ENCODE measurements at places on chromosomes 12 and 14.

DNA sequence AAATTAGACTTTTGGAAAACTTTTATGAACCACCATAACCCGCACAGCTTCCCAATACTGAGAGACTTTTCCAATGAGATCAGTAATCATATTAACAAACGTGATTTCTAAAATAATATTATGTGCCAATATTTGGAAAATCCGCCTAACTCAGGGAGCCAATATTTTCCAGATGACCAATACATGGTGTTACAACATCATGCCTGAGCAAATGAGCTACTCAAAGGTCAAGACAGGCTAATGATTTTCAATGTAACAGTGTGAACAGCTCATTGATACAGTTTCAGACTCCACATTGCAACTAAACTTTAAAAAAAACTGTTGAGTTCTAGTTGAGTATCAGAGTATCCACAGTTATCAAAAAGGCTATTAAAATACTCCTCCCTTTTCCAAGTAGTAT is 46.8 kb downstream of the RNF34 start:
- no peak for DNase-seq

GRCh38 chr12:107449891-107450290 is 235.7 kb upstream of the PWP1 start:
- no peak for DNase-seq

DNA sequence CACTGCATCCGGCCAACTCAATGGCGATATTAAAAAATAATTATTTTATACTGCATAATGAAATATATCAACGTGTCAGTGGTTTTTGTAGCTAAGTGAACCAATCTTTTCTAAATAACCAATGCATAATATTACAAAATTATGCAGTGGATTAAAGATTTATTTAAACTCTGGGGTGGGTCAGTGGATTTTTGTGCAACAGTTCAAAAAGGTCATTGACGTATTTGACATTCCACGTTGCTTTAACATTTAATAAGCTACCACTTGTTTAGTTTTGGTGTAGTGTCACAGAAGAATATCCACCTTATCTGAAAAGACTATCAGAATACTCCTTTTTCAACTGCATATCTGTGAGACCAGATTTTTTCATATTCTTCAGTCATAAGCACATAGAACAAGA is 2.6 kb downstream of the ZC3H14 start:
- DNase-seq = no peak

DNA sequence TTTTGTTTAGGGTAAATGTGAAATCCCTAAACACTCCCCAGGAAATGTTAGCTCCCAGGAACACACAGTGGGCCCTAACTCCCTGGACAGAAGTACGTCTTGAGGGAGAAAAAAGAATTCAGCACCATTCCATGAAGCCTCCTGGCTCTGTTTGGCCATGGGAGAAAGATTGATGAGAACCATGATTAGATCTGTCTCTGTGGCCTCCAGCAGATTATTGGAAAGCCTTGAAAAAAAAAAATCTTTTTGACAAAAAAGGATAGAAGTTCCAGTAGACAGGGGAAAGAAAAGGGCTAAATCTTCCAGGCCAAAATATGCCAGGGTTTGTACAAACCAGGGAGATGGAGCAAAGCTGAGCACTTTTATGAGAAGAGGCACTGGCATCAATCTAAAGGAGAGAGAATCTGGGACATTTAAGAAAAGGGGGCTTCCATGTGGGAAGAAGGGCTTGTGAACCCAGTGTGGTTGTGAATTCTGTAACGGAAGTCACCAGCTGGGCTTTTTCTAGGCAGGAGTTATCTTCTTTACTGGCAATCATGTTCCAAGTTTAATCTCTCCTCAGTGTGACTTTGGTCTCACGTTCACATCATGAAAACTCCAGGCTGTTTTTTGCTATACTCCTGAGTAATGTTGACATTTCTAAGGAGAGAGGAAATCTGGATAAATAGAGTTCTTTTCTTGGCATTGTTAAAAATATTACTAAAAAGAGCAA is 426.7 kb downstream of the RAD51B start:
- DNase-seq = no peak

DNA sequence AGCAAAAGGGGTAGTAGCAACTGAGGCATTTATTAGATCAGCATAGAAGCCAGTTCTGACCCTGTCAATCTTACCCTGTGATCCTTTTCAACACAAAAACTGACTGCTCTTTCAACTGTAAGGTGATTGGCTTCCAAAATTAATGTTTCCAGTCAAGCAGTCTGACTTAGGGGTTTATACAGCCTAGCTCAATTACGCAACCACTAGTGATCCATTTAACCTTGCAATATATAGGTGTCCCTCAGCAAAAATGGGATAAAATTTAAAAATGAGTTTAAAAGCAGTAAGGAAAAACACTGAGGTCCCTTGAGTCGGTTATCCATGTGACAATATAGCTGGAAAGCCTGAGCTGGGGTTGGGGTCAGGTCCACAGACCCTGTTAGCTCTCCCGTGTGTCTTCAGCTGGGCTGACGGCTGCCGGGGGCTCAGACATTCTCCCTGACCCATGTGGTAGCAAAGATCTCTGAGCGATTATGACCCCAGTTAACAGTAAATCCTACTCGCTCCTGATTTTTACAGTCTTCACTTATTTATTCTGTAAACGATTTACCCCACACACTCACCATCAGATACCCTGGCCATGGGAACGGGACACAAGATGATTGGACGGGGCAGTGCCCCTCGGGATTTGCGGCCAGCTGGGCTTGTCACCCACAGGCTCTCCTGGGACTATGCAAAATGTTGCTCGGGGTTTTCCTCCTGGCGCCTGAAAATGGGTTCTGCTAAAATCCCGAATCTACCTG is 16.6 kb downstream of the ADGRD1 start:
- no peak for DNase-seq

GRCh38 chr12:53056901-53057300 is 7.0 kb downstream of the TNS2 start:
- no peak for DNase-seq

DNA sequence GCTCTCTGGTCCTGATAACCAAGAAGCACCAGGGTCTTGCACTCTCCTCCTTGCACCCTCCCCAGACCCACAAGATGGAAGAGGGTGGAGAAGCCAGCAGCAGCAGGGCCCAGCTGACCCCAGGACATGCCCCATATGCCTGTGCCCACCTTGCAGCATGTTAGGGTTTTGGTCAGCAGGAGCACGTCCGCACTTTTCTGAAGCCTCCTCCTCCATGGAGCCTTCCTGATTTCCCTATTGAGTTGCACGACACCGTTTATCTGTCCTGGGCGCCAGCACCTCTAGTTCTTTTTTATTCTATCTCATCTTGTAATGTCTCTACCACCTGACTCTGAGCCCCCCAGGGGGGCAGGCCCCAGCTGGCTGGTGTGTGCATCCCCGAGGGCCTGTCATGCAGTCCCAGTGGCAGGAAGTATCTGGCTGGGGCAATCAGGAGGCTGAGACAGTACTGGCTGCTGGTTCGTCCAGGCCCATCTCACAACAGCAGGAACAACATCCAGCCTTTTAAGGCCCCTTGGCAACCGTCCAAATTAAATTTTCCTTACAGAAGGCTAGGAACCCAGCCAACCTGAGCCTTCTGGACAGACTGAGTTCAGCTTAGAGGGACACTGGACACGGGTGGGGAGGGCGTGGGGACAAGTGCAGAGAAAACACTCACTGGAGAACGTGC is 39.6 kb downstream of the CCDC85C start:
- DNase-seq = no peak

- no peak for DNase-seq
These were observed 7.0 kb downstream of the ADCY6 start for GRCh38 chr12:48781750-48782456.
